ENCODE measurements at places on chromosomes 12 and 14.

GRCh38 chr12:41334390-41334789, 146.3 kb downstream of the PDZRN4 start:
- DNase-seq = no peak

DNA sequence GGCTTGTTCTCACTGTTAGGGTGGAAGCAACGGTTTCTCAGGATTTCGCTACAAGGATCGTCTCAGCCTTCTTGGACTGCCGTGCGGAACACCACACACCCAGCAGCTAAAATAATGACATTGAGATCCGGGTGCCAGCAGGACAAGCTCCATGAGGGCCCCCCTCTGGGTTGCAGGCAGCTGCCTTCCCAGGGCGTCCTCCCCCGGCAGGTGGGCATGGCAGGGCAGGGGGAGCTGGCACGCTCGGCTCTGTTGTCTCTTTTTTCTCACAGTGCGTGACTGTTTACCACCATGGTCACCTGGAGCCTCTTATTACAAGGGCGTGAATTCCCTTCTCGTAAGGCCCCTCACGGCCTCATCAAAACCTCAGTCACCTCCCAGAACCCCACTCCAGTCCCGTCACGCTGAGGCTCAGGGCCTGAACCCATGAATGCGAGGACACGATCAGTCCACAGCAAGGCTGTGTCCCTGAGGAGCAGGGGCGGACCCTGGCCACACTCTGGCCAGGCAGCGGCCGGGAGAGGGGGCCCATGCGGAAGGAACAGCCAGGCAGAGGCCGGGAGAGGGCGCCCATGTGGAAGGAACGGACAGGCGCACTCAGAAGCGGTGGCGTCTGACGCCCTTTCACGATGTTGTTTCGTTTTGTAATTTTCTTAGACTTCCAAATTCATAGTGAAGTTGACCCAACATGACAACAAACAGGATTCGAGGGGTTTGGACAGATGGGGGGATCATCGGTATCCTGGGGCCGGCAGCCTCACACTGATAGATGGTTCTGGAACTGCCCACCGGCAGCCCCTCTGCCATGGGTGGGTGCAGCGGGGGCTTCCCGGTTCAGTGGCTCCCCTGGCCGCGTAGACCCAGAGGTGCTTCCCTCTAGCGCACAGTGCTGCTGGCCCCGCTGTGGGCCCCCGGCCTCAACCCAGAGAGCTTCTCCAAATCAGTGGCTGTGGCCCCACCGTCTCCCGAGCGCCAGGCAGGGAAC, 10.0 kb downstream of the LRCOL1 start:
- DNase-seq = no peak

DNA sequence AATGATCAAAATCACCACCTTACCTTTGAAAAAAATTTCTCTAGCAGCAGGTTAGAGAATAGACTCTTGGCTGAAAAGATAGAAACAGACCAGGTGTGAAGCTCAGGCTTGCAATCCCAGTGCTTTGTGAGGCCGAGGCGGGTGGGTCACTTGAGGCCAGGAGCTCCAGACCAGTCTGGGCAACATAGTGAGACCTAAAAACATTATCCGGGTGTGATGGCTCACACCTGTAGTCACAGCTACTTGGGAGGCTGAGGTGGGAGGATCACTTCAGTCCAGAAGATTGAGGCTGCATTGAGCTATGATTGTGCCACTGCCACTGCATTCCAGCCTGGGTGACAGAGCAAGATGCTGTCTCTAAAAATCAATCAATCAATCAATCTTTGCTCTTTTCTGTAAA, 105.3 kb upstream of the TBX3 start:
- no peak for DNase-seq

GRCh38 chr12:62640910-62641448, 174.4 kb downstream of the MON2 start:
- peak; percentile 18 for DNase-seq

All from stimulated activated CD4-positive, alpha-beta T cell treated with anti-CD3 and anti-CD28 coated beads, TNF-alpha, amount 100 ng/mL, for 48 hours (primary cell).